ENCODE measurements at places on chromosomes 7 and 10.

- DNase-seq: no peak
Measured at GRCh38 chr7:29811586-29811985, 5.3 kb downstream of the WIPF3 start.

DNA sequence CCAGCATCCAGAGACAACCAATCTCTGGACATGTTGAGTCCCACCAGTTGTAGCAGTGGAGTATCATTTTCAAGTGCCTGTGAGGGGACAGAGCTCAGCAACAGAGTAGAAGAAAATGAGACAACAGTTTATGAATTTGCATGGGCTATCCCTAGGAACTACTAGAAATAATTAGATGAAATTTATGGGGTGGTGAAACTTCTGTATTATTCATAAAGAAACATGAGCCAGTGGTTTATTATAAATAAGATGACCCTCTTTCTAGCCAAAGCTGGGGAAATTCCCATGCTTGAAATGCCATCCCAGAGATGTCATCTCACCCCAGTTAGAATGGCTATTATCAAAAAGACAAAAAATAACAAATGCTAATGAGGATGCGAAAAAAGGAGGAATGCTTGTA lies 55.1 kb upstream of the ITGB8 start:
- DNase-seq: no peak

- no peak for DNase-seq
Measured at GRCh38 chr10:23608926-23609325, 170.1 kb downstream of the OTUD1 start.

DNA sequence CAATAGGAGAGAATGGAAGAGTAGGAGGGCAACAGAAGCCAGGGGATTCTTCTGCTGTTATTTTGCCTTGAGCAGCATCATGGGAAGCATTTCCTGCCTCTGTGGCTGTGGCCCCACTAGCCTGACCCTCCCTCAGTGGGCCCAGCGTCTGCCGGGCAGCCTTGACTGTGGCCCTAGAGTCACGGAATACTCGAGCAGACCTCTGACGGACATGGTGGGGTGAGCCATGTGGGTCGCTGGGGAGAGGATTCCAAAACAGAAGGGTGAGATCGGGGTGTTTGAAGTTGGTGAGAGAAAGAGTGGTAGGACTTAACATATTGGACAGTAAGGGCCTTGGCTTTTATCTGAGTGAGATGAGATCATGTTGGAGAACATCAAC lies 8.3 kb upstream of the PRKAG2 start:
- no peak for DNase-seq

GRCh38 chr10:114401195-114401791 lies 3.0 kb downstream of the AFAP1L2 start:
- no peak for DNase-seq

GRCh38 chr7:92904244-92905131 lies 68.1 kb upstream of the CDK6 start:
- peak; percentile 2 for DNase-seq

DNA sequence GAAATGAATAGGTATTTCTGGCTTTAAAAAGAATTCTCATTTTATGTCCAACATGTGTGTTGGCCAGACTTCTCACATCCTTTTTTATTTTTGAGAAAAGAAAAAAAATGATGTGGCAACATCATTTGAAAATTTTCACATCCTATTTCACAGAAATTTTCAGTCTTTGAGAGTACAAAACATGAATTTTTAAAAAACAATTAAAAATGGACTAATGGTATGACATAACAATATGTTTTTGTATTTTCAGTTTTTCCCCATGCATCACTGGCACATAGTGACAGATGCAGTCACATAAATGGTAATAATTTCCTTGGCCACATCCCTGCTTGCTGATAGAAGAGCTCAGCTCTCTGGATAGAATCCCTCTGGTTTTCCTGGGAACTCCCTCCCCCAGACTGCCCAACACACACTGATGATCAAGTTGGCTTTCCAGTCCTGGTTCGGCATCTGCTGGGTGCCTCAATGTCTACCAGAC lies 188.5 kb upstream of the AGR3 start:
- DNase-seq: no peak

DNA sequence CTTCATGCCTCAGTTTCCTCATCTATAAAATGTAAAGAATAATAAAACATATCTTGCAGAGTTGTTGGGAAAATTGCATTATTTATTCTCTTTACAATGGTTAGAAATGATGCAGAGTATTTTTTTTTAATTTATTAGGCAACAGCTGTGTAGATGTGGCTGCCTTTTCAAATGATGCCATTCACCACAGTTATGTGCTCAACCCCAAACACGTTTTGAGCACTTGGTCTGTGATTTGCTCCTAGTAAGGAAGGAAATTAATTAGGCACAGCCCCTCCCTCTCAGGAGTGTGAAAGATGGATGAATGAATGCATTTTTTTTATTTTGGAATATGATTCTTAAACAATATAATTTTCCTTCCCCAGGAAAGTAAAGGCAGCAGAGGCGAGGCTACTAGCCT lies 575.1 kb downstream of the GALNT17 start:
- DNase-seq: no peak

- no peak for DNase-seq
Measured at GRCh38 chr7:47757921-47758411, 176.1 kb upstream of the TNS3 start.
